HT1080 (cell line): ENCODE measurements at places on chromosomes 7 and 10. TPM values are rescaled to one million over a fixed set of nuclear protein-coding genes. Genes with fewer than 3 reads are reported as not detected.
A peak's percentile ranks its signal among the peaks of the same experiment; 100 is the strongest.

The CREB3L2 gene
- 12.2 and 18.8 TPM in 2 replicates for total RNA-seq

The ATP6V0A4 gene
- total RNA-seq, result 0.30 and 0.47 TPM in 2 replicates

The ZNF488 gene
- total RNA-seq, result 0.10 and 0.11 TPM in 2 replicates

DNA sequence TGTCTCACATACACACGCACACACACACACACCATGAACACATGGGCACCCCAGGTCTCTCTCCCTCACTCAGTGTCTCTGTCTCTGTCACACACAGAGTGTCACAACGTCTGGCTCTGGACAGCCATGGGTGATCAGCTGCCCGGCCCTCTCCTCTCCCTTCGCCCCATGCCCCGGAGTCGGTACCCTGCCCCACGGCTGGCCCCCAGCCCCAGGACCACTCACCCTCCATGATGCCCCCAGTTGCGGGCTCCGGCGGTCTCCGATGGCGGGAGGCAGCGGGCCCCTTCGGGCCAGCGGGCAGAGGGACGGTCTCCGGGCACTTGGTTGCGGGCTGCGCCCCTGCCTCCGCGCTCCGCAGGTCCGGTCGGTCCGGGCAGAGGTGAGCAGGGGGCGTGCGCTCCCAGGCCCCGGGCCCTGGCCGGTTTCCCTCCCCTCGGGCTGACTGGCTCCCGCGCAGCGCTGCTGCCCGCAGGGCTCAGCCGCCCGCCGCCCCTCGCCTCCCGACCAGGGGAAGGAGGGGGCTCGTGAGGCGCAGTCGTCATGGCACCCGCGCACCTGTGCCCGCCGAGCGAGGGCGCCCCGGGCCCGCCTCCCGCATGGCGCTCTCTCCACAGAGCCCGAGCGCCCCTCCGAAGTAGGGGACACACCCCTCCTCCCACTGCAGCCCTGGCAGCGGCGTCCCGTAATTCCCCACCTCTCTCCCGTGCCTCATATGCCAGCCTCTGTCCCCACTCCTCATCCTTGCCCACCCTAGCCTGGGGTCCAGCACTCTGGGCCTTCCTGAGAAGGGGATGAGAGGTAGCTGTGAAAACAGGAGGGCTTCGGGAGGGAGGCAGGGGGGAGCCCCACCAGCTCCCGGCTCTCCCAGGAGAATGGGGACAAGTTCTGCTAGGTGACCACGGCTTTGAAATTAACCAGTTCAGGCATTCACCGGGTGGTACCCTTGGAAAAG lies at the start of gene NPFFR1:
Gene NPFFR1 (minus strand): TSS at position 560 of the 955 bp plus-strand sequence. CDS start 328 bp downstream, at position 232.
- no peak for DNase-seq

DNA sequence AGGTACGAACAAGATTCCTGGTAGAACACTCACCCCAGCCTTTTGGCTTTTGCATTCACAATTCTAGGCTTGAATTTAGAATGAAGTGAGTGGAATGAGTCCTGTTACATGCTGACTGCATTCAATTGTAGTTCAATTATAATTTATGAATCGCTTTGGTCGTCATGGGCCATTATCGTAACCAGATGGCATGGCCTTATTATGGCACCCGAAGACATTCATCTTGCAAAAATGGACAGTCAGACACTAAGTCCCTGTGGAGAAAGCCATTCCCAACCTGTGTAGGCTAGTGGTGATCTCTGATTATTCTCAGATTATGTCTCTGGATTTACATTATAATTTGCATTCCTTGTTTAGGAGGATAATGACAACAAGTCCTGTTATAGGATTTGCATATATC lies 292.4 kb upstream of the NPSR1 start:
- no peak for DNase-seq

DNA sequence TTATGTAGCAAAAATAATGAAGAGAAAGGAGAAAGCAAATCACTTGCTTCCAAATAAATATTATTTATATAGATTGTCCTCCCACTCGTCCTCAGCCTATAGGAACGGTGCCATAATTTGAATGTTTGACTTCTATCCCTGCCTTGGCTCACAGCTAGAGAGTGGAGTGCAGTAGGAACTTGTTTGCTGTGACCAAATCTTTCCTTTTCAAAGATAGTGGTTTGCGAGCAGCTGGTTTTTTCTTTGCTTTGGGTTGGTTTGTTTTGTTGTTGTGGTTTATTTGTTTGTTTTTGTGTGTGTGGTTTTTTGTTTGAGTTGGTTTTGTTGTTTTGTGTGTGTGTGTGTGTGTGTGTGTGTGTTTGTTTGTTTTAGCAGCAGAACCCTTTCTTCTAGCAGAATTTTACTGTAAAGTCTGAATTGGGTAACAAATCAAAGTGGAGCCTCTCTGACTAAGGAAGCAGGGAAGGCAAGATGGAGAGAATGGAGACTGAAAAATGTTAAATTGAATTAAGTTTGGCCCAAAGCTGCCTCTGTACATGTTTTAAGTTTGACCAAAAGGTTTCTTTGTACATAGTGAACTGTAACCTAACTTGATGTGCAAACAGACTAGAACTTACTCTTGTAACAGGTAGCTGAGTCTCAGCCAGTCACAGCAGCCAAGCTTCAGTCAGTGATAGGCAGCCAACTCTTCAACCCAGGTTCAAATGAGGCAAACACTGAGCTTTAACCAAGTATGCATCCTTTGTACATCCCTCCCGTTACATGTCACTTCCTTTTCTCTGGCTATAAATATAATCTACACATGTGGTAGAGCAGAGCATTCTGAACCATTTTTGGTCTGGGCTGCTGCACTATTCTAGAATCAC lies 149.5 kb upstream of the LRGUK start:
- no peak for DNase-seq

GRCh38 chr7:35722054-35722849 lies 27.3 kb upstream of the HERPUD2 start:
- DNase-seq, result no peak

DNA sequence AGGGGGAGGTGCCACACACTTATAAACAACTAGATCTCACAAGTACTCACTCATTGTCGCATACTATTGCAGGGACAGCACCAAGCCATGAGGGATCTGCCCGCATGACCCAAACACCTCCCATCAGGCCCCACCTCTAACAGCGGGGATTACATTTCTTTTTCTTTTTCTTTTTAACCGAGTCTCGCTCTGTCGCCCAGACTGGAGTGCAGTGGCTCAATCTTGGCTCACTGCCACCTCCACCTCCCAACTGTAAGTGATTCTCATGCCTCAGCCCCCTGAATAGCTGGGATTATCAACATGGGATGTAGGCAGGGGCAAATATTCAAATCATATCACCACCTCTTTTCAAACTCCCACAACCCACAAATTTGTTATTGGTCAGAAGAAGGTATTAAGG lies 76.7 kb downstream of the SKAP2 start:
- no peak for DNase-seq

- DNase-seq, result no peak
Observed at GRCh38 chr10:118330295-118331076, 11.6 kb downstream of the FAM204A start.

DNA sequence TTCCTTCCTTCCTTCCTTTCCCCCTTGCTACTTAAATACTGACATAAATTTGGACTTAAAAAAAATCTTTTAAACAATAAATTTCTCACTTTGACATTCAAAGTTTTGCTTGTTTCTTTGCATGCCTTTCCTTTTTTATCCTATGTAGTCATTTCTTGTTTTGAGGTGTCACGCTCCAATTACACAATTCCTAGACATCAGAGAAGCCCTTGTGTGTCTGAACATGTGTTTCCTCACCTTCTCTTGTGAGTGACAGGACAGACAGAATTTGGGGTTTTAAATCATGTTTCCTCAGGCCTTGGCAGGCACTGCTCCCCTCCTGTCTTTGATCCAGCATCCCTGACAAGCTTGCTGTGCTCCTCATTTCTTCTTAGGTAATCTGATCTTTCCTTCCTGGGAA lies 91.3 kb downstream of the CYTH3 start:
- no peak for DNase-seq

DNA sequence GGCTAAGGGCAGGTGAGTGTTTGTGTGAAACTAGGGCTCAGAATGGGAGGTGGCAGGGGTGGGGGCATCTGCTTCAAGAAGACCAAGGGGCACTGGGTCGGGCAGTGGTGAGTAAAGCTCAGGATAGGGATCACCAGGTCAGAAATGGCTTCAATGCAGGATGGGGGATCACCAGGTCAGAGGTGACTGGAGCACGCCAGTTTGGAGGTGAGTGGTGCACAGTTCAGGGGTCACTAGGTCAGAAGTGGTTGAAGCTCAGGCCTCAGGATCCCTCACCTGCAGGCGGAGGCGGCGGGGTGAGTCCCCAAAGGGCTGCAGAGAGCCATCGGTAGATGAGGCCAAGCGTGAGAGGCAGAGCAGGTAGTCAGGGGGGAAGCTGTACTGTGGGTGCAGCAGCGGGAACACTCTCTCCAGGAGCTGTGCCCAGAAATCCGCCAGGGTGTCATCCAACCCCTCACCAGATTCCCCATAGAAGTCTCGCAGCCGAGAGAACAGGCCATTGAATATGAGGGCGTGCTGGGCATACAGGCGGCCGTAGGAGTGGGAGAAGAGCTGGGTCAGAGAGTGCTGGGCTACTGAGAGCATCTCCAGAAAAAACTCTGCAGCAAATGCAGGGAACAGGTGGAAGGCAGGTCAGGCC lies 1.8 kb downstream of the GPC2 start:
- DNase-seq, result no peak

DNA sequence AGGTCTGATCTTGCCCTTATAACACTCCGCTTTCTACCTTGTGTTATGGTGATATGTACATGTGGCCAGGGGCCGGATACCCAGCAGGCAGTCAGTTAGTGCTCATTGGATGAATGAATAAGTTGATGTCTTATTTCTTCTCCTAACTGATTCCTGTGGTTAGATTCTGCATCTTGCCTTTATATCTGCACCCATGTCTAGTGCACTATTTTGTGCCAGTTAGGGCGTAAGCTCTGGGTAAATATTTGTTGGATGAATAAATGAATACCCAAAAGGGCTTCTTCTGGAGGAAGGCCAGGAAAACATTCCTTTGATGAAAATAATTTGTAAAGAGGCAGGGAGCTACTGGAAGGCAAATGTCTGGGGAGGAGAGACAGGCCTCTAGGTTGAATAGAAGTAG lies 148.2 kb downstream of the CHN2 start:
- no peak for DNase-seq

- DNase-seq, result no peak
Observed at GRCh38 chr7:84490661-84491060, 296.1 kb upstream of the SEMA3A start.

DNA sequence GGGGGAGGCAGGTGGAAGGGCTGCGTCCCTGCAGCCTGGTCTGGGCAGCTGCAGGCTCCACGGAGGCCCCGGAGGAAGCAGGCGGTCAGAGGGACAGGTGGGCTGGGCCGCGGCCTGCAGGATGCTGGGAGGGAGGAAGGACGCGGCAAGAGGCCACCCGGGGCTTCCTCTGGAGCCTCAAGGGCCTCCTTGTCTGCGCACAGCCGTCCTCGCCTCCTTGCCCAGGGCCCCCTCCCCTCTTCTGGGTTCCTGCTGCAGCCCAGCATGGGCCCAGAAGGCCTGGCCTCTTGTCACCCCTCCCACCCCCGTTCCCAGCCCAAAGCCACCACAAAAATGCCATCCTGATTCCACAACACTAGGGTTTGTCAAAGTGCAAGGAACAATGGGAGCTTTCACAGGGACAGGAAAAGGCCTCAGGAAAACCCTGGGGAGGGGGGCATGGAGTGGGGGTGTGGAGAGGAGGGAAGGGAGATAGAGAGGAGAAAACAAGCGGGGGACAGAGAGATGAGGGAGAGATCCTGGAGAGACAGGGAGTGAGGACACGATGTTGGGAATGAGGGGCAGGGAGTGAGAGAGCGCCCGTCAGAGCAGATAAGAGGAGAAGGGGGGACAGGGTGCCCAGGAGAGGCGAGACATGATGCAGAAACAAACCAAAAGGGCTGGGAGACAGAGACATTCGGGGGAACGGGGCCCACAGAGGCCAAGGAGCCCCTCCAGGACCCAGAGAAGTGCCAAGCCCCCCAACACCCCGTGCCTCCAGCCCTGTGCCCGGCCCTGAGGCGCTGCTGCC lies 41.8 kb downstream of the ZCCHC24 start:
- DNase-seq, result peak; percentile 86

GRCh38 chr7:1170741-1171501 lies 10.9 kb upstream of the ZFAND2A start:
- DNase-seq, result no peak

DNA sequence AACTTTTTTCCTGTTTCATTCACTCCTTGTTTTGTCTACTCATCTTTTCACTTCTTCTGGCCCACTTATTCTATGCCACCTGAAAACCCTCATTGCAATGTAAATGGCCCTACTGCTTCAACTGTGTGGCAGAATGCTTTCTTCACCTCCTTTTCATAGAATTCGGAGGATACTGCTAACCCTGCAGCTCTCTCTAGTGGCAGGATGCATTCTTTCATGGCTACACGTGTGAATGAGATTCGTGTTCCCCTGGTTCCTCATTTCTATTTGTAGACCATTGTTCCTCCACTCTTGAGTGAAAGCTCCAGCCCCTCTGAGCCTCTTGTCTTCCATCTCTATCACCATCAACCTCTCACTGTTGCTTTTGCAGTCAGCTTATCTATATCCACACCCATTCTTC lies 20.9 kb upstream of the CYP26C1 start:
- DNase-seq, result peak; percentile 38

- no peak for DNase-seq
Observed at GRCh38 chr7:37359662-37360444, 88.8 kb downstream of the ELMO1 start.

DNA sequence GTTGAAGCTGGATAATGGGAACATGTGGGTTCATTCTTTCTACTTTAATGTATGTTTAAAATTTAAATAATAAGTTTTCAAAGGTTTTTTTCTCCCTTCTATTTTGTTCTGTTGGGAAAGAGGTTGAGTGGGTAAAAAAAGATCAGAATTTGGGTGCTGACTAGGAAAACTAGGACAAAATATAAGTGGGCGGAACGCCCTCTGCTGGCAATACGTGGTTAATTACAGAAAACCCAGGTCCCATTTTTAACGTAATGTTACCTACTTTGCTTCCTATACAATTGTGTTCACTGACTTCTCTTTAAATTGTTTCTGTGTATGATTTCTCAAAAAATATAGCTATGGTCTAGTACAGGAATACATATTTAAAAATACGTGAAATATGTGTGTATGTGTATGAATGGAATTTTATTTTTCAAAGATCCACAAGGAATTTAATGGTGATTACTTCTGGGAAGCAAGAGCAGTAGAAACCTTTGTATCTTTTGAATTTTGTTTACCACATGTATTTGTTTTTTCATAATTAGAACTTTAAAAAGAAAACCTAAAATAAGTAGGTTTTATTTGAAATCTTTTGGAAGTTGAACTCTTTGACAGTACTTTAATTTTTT lies 8.7 kb downstream of the ECD start:
- peak; percentile 48 for DNase-seq

DNA sequence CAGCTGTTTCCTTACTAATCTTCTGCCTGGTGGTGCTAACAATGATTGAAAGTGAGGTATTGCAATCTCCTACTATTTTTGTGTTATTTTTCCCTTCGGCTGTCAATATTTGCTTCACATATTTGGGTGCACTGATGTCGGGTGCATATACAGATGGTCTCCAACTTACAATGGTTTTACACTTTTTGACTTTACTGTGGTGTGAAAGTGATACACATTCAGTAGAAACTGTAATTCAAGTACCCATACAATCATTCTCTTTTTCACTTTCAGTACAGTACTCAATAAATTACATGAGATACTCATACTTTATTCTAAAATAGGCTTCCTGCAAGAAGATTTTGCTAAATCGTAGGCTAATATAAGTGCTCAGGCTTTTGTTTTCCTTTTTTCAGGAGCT lies 73.2 kb downstream of the RNF216 start:
- no peak for DNase-seq
